ENCODE measurements at places on chromosomes 13 and 19.

DNA sequence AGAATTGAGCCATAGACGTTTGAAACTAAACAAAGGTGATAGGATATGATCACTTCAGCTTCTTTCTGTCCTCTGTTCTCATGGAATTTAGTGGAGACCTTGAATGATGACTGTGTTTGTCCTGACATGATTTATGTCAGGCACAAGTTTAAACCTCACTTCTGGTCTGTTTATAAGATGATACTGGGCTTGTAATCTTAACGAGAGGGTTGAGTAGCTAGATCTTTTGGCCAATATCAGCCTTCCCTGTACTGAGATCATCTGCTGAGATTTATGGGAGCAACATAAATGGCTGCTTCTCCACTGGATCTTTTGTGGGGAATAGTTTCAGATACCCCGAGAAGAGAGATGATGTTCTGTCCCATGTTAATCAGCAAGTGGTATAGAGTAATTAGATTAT lies 121.8 kb upstream of the OBI1 start:
- DNase-seq: no peak

DNA sequence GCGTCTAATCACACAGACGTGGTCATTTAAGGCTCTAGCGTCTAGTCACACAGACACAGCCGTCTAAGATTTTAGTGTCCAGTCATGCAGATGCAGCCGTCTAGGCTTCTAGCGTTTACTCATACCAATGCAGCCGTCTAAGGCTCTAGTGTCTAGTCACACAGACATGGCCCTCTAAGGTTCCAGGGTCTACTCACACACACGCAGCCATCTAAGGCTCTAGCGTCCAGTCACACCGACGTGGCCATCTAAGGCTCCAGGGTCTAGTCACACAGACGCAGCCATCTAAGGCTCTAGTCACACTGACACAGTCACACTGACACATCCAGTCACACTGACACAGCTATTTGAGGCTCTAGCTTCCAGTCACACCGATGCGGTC lies 55.7 kb downstream of the KLF2 start:
- DNase-seq: no peak

GRCh38 chr13:39670445-39670844 lies 15.0 kb downstream of the COG6 start:
- no peak for DNase-seq

DNA sequence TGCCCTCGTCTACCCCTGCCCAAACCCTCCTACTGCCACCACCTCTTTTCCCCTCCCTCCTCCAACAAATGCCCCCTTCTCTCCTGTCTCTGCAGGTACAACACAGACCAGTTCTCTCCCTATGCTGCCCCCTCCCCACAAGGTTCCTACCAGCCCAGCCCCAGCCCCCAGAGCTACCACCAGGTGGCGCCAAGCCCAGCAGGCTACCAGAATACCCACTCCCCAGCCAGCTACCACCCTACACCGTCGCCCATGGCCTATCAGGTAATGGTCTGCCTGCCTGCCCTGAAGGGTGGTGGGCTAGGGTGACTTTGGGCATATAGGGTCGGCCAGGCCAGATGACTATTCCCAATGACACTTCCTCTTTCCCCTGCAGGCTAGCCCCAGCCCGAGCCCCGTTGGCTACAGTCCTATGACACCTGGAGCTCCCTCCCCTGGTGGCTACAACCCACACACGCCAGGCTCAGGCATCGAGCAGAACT lies 6.5 kb upstream of the TIMM50 start:
- no peak for DNase-seq

DNA sequence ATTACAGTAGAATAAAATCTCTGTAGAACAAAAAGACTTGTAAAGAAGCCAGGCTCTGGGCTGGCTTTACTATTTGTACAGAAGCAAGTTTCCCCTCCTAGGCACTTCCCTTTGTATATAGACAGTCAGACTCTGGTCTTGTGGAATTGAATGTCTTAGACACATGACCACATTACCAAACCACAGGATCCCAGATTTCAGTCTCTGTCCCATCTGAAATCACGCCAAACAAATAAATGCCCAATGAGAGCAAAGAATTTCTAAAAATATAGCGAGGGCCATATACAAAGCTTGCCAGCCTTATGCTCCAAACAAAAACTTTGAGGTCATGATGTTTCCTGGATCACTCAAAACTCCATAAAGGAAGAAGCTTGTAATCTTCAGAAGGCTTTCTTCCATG lies 23.9 kb downstream of the CCDC70 start:
- no peak for DNase-seq

DNA sequence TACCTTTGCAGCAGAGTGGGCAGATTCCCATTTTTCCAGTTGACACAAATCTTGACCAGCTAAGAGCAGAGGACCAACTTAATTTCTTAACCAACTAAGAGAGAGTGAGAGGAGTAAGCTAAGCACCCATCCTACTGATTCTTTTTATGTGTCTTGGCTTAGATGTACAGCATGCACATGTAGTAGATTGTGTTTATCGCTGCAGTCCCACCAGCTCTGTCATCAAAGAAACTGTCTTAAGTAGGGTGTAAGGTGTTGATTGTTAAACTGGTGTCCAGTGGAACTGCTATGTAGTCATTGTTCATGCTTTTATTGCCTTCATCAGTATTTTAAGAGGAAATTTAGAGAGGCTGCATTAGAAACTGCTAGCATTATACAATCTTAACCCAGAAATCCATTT lies 9.0 kb upstream of the UFM1 start:
- DNase-seq: no peak

- no peak for DNase-seq
Observed at GRCh38 chr13:49985129-49985528, 11.7 kb upstream of the TRIM13 start.

DNA sequence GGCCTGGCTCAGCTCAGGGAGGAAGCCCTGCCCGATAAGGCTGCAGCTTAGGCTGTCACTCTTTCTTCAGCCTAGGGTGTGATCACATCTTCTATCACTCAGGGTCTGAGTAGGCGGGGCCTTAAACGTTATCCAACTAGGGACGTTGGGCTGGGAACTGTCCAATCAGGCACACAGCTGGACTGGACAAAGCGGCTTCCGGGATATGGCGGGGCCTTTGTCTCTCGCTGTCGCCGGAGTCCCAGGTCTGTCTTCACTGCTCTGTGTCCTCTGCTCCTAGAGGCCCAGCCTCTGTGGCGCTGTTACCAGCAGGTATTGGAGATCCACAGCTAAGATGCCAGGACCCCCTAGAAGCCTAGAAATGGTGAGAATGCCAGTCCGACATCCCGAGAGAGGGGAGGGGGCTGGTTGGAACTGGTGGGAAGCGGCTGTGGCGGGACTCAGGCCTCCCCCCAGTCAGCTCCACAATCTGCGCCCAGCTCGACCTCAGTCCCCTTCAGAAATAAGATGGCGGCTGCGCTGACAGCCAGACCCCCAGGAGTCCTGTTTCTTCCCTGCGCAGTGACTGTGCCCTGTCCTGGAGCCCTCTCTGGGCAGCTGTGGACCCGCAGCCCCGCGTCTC lies at the start of gene ZNF254:
Gene ZNF254 (plus strand): TSS at position 214 of the 622 bp plus-strand sequence. CDS start 121 bp downstream, at position 335.
- peak; percentile 81 for DNase-seq
